Amniotic epithelial cell (primary cell): ENCODE measurements at places on chromosomes 1 and 21.

- DNase-seq = peak; percentile 98
These were observed 37.0 kb downstream of the LRIG2 start for GRCh38 chr1:113109908-113110554.

DNA sequence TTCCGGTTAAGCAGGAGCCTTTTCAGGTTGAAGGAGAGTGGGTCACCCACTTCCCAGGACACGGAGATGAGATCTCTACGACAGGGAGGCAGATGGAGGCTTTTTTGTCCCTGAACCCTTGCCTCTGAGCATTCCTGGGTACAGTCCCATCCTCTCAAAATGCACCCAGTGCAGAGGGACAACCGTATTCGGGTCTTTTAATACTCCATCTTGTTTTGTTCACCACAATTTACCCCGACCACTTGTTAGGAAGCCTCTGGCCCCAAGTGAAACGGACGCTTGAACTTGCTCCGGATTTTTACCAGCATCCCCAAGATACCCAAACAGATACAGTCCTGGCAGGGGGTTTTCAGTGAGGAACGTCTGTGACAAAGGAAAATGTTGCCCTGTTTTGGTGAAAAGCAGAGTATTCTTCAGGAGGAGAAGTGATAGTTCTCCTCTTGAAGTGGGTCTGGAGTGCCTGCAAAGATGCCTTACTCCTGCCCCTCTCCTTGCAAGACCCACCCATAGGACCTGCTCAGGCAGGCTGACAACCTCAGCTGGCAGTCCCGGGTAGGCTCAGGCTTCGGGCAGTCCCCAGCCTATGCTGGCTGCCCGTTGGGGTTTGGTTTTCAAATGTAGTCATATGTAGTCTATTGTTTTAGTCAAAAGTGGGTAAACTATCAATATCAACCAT lies 669 bp upstream of the ARL8A start:
- no peak for DNase-seq

- DNase-seq = peak; percentile 92
These were observed 328.9 kb downstream of the PTBP2 start for GRCh38 chr1:97050506-97050905.

DNA sequence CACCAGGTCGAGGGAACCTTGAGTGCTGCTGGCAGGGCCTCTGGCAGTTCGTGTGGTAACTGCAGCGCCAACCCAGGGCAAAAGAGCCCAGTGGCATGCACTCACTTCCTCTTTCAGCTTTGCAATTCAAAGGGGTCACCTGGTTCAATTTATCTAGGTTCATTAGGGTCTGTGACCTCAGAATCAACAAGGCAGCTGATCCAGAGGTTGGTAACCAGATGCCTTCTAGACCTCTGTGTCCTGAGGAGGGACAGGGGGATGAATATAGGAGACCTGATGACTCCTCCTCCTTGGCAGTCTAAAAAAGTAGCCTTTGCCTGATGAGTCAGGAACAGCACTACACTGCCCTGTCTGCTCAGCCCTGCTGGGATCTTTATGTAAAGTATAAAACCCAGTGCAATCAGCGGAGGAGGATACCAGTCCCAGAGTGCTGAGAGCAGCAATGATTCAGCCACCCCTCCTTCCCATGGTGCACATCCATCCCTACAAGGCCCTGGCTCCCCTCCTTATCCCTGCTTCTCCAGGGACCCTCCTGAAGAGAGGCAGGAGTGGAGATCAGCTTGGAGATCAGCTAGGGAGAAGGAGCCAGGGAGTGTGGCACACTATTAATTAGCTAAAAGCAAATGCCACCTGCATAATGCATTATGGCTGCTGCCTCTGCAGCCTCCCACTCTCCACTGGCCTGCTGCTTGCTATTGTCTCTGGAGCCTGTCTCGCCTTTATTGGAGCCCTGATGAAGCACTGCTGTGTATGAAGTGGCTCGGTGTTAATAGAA lies 11.2 kb upstream of the FMOD start:
- peak; percentile 87 for DNase-seq

DNA sequence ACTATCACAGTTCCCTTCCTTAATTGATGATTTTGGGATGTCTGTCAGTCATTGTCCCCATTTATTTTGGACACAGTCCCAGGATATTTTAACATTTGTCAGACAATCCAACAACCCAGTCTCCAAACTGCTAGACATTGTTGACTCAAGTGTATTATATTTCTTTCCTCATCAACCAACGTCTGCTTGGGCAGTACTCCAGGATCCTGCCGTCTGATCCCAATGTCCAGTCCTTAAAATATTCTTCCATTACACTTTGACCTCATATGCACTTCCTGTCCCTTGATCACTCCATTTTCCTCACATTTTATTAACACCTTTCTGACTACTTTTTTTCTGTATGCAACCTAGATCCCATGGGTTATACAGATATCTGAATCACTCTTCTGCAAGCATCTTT lies 39.8 kb upstream of the KIAA0040 start:
- DNase-seq = no peak

GRCh38 chr1:204709960-204710912 lies 24.7 kb upstream of the LRRN2 start:
- DNase-seq = no peak

DNA sequence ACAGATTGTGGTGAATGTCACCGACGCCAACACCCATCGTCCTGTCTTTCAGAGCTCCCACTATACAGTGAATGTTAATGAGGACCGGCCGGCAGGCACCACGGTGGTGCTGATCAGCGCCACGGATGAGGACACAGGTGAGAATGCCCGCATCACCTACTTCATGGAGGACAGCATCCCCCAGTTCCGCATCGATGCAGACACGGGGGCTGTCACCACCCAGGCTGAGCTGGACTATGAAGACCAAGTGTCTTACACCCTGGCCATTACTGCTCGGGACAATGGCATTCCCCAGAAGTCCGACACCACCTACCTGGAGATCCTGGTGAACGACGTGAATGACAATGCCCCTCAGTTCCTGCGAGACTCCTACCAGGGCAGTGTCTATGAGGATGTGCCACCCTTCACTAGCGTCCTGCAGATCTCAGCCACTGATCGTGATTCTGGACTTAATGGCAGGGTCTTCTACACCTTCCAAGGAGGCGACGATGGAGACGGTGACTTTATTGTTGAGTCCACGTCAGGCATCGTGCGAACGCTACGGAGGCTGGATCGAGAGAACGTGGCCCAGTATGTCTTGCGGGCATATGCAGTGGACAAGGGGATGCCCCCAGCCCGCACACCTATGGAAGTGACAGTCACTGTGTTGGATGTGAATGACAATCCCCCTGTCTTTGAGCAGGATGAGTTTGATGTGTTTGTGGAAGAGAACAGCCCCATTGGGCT lies 3.0 kb downstream of the CELSR2 start:
- no peak for DNase-seq

- DNase-seq = no peak
These were observed 178.2 kb upstream of the SGIP1 start for GRCh38 chr1:66355756-66356155.

DNA sequence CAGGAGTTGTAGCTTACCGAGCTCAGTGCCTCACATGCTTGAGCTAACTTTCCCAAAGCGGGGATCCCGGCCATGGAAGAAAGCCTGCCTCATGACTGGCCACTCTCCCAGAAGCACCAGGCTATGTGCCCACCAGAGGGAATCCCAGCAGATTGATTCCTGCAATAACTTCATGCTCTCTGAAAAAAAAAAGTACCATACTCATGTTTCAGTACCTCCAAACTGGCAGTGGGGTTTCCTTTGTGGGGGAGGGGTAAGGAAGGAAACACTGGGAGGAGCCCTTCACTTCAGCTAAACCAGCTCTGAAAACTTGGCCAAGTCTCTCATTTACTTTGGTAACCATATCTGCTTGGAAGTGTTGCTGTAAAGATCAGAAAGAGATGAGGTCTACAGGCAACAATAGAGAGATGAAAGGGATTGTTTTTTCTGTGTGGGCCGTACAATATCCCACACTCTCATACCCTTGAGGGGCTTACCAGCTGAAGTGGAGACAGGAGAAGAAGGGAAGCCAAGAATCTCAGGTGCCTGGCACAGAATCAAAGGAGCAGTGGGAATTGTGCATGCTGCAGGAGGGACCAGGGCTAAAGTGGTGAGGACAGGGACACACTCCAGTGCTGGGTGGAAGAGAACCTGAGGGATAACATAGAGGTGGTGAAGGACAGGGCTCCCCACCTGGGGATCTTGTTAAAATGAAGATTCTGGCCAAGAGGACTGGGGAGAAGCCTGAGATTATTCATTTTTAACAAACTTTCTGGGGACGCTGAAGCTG lies 42.4 kb upstream of the TACSTD2 start:
- no peak for DNase-seq
